ENCODE measurements at places on chromosomes 2 and 18.

DNA sequence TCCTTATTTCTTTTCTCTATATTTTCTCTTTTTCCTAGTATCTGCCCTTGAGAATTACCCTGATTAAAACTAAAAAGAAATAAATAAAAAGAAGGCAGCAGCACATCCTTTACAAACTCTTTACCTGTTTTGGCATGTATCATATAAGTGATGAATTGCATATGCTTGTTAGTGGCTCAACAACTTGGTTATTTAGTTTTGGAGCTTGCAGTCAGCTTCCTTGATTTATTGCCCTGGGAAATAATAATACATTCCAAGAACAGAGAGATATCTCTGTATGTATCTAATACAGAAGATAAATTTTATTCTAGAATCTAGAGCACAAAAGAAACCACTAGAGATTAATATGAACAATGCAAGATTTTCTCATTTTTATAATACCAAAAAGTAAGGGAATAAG lies 139.8 kb upstream of the ZC3H15 start:
- DNase-seq, result no peak

- DNase-seq, result no peak
These were observed 20.9 kb upstream of the ACAA2 start for GRCh38 chr18:49834258-49834657.

DNA sequence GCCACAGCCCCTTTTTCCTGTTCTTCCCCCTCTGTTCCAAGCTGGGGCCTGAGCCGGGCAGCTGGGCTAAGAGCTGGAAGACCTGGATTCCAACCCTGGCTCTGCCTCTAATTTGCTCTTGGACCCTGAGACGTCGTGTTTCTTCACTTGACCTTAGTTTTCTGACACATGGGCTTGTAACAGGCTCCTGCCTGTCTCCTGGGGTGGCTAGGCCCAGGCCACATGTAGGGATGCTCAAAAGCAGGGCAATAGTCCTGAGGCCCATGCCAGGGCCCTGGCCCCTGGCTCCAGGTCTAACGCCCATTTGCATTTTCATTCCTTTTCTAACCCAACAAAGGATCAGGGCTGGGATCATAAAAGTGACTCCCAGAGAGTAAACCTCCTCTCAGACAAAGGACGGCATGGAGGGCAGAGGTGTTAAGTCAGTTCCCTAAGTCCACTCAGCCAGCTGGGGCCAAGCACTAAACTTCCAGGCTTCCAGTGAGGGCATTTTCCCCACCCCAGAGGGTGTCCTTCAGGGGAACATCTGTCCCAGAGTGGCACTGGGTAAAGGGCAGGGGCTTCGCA lies 16.6 kb upstream of the DNMT3A start:
- no peak for DNase-seq

DNA sequence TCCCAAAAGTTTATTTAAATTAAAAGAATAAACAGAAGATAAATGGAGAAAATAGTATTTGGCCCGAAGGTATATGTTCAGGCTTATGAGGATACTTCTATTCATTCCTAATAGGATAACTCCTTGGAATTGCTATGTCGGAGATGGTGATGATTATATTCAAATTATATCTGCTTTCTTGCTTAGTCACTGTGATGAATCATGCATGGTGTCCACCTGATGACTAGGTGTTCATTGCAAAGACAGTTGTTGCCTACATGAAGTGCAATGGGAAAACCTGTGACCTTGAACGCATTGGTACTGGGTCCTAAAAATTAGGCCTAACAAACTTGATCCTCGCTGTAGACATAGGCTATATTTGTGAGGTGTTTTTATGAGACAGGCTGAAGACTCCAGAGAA lies 617.3 kb upstream of the ZEB2 start:
- DNase-seq, result no peak

DNA sequence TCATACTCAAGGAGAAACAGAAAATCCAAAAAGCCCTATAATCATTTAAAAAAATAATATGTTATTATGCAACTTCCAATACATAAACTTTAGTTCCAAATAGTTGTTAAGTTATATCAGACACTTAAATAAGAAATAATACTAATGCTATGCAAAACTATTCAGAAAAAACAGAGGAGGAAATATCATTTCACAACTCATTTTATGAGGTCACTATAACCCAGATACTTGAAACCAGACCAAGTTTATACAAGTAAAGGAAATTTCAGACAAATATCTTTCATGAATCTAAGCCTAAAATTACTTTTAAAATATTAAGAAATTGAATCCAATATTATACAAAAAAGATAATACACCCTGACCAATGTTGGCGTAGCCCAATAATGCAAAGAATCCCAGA lies 260.8 kb downstream of the CD226 start:
- no peak for DNase-seq
